ENCODE measurements at places on chromosomes 7 and 10.

DNA sequence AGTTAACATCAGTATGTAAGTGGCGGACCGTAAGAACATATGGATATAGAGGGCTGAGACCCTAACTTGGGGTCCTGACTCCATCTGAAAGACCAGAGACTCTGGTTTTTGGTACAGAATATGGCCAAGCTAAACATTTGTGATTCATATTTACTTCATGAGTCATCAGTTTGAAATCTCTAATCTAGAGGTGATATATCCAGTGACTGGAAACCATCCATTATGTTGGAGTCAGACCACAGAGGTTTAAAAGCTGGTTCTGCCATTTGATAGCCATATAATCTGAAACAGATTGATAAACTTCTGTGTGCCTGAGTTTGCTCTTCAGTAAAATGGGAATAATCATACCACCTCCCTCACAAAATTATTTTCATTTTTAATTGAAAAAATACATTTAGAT lies 505.3 kb downstream of the SORCS3 start:
- no peak for DNase-seq

DNA sequence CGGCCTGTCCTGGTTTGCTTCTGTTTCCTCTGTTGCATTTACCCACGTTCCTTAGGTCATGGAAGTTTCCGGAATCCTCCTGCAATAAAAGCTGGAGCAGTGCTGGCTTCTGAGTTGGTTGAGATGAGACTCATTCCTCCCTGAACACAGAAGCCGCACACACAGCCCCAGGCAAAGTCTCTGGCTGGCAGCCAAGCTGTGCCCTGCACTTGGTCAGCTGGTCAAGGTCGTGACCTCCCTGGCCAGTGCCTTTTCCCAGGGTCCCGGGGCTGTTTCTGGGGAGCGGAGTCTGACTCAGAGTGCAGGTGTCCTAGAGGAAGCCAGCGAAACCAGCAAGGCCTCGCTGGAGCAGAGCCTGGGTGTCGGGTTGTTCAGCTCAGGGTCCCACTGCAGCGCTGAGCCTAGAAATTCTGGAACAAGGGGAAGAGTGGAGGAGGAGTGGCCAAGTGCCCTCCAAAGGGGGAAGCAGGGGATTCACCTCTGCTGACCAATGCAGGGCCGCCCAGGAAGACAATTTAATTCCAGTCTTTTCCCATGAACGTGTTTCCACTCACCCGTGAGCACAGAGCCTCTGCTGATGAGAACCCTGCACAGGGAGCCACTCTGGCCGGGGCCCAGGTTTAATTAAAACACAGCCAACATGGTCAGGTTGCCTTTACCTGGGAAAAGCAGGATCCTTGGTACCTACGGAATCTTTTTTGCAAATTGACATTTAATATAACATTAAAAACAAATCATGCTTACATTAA lies 245.5 kb upstream of the PPP2R2D start:
- DNase-seq = no peak

DNA sequence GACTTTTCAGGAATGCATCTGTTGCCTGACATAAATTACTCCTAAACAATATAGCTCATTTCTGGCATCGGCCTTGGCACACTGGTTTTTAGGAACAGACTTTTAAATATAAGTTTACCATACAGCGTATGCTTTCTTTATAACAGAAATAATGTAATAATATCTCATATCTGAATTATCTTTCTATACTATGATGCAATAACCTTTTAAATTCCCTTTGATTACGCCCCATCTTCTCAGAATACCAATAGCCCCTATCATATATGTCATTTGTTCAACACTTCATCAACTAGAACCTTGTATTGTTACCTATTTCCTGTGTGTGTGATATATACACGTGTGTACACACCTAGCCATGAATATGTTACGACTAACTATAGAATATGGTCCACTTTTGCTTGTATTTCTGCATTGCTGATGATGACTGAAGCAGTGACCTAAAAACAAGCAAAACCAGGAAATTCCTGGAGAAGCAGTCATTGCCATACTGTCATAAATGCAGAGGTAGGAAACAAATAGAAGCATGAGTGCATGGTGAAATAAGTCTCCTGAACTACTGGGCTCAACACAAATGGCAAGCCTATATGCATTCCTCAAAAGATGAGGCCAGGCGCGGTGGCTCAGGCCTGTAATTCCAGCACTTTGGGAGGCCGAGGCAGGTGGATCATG lies 618.4 kb upstream of the NRP1 start:
- DNase-seq = no peak

GRCh38 chr7:27462575-27463270 lies 200.0 kb downstream of the HIBADH start:
- DNase-seq = no peak

- no peak for DNase-seq
Observed at GRCh38 chr7:46744957-46745706, 824.1 kb upstream of the IGFBP3 start.

DNA sequence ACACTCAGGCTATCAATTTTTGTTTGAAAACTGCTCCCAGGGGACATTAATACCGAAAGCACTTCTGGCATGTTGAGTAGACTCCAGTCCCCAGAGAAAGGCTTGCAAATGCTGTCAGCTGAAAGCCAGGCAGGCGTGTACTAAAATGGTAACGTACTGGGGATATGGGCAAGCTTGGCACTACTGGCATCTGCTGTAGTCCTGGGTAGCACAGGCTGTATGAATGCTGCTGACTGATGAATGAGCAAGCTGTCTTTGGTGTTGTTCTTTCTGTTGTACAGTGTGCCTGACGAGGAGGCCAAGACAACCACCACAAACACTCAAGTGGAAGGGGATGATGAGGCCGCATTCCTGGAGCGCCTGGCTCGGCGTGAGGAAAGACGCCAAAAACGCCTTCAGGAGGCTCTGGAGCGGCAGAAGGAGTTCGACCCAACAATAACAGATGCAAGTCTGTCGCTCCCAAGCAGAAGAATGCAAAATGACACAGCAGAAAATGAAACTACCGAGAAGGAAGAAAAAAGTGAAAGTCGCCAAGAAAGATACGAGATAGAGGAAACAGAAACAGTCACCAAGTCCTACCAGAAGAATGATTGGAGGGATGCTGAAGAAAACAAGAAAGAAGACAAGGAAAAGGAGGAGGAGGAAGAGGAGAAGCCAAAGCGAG lies 53.5 kb upstream of the AGBL3 start:
- no peak for DNase-seq

DNA sequence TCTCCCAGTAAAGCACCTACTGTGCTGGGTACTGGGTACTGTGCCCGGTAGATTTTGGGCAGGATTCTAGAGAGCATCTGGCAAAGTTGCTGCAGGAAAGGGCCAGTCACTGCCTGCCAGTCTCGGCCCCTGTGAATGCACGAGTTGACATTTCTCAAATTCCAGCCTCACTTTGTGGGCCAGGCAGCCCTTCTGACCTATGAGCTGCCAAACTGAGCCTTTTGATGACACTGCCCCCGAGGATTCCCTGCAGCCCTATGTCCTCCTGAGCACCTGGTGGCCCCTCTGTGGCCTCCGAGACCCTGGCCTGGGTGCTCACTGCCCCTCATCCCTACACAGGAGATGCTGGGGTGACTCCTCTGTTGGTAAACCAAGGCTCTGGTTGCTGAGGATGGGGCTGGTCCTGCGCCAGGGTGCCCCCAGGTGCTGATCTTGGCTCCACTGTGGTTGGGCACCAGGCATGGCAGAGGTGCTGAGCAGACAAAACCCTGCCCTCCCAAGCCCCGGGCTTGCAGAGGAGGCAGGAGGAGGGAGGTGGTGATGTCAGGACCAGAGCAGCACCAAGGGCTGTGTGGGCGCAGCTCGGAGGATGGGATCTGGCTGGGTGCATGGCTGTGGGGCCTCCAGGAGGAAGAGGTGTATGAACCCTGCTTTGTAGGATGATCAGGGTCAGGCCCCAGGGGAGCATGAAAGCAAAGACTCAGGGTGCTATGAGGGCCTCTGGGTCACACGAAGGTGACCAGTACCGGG lies 16.2 kb downstream of the LHPP start:
- DNase-seq = no peak

DNA sequence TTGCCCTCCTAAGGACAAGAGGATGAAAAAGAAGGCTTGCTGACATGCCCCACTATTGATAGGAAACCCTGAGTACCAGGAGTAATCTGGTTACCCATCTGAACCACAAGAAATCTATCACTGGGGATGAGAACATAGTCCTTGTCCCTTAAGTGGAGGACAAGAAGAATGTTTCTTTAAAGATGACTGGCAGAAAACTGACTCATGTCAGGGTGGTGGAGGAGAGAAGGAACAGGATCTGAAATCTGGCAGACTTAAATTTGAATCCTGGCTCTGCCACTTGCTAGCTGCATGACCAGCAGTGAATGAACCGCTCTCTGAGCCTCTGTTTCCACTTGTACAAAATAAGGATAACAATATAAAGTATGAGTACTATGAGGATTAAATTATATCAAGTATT lies 38.9 kb upstream of the XPNPEP1 start:
- no peak for DNase-seq

DNA sequence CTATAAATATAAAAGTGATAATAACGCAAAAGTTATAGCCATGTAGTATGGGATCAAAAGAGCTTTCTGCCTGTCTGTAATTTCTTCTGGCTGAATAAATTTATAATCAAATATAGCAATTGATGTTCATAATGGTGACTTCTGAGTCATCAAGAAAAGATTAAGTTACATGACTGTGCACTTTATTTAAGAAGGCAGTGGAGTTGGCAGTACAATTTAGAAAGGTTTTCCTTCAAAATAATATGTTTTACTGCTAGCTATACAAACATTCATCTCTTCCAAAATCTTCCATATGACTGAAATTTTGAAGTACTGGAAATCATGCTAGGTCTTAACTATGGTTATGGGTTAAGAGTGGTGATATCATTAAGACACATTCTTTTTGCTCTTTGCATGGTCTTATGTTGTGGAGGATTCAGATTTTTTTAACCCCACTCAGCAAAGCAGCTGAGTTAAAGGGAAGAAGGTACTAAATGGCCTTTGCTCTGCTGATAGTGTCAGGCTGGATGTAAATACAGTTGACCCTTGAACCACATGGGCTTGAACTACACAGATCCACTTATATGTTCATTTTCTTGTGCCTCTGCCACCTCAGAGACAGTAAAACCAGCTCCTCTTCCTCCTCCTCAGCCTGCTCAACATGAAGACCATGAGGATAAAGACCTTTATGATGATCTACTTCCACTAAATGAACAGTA lies 323.6 kb downstream of the BBS9 start:
- no peak for DNase-seq

DNA sequence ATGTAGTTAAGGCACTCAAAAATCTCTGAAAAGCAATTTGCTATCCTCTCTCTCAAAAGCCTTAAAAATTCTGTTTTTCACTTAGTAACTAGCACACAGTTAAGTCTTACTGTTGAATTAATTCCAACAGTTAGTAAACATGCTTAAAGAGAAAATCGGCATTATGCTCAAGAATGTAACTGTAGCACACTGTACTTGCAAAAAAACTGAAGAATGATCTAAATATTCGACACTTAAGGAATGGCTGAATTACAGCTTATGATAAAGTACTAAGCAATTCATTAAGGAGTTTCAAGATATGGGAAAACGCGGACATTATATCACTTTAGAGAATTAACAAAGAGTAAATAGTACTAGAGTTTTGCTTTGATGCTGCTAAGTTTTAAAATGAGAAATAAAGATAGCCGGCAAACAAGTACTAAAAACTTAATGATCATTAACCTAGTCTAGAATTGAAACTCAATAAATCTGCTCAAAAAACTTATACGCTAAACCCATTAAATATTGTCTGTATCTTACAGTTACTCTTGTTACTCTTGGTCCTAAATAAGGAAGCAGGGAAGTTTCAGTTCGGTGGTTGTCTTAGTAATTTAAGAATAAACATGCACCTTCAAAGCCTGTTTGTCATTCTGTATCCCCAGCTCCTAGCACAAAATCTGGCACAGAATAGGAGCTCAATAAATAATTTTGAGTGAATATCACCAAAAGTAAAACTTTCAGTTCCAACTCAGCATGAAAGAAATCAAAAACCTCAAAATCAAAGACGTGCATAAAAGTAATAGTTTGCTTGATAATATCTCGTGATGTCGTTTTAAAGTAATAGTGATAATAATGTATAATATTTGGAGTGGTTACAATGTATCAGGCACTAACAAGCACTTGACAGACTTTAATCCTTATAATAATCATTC lies 1.2 kb downstream of the TRDMT1 start:
- DNase-seq = no peak

- DNase-seq = no peak
Observed at GRCh38 chr7:7221599-7222038, 39.3 kb downstream of the C1GALT1 start.

DNA sequence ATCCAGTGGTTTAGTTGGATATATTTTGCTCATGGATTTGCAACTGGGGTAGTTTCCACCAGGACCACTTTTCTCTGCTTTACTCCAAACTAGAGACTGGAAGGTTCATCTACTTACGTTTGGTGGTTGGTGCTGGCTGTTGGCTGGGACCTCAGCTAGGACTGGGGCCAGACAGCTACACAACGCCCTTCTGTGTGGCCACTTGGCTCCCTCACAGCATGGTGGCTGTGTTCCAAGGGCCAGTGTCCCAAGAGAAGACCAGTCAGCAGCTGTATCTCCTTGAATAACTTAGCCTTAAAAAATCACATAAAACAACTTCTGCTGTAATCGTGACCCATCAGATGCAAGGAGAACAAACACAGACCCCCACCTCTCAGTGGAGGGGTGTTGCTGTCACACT lies 4.2 kb upstream of the KCNH2 start:
- no peak for DNase-seq

DNA sequence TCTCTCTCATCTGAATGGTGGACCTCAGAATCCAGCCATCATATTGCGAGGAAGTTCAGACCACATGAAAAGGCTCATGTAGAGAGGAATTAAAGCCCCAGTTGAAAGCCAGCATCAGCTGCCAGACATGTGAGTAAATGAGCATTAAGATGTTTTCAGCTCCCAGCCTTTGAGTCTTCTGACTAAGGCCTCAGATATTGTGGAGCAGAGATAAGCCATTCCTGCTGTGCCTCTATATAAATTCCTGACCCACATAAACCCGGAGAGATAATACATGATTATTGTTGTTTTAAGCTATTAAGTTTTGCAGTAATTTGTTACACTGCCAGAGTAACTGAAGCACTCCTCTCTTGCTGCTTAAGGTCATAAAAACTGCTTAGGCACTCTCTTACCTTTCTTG lies 14.6 kb downstream of the FAM149B1 start:
- DNase-seq = no peak

DNA sequence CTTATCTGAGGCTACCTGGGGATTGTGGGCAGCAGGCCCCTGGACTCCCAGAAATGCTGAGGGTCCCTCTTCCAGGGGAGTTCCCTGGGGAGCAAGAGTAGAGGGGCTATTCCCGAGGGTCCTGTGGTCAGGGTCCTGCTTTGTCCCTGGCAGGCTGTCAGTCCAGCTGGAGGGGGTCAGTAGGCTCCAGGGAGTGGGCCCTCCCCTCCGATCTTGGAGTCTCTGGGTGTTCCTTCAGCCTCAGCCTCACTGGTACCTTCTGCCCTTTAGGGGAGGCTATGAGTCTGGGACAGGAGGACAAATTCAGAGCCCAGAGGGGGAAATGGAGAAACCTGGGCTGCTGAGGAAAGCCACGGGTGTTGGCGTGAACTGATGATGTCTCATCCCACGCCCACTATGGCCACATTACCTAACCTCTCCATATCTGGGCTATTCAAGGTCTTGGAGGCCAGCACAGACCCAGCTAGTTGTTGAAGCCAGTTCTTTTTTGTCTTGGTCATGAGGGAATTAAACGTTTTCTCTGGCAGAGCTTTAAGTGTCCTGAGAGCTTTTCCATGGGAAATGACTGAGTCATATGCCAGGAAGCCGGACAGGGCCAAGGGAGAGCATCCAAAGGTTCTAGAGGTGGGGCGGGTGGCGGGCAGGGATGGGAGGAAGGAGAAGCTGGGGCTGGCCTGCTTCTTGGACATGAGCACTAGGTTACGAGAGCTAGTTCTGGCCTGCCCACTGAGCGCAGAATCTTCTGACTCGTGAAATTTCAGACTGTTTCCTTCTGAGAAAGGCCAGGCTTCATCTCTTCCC lies 6.2 kb downstream of the CALHM2 start:
- DNase-seq = no peak
